ENCODE measurements at places on chromosomes 13 and 19.

DNA sequence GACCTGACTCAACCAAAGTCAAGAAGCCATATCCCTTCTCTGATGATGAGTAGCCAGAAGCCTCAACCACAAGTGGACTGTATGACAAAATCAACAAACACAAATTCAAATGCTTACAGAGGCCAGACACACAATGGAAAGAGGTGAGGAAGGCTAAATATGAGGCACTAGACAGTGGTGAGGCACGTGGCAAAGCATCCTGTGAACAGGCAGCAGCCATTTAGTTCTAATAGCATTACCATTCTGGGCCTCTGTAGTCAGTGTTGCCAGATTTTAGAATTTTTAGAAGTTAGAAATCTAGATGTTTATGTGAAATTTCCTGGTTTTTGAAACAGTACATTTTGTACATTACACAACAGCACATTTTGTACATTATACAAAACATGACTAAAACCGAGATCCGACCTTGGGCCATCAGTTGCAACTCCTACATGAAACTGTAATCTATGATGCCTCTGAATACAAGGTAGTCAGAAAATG lies 403.3 kb downstream of the COG6 start:
- peak; percentile 50 for DNase-seq

GRCh38 chr13:98752467-98753290 lies at the start of gene SLC15A1:
SLC15A1 (minus strand) TSS chr13:98752672; CDS start chr13:98752598, 74 bp downstream.
- DNase-seq: no peak

DNA sequence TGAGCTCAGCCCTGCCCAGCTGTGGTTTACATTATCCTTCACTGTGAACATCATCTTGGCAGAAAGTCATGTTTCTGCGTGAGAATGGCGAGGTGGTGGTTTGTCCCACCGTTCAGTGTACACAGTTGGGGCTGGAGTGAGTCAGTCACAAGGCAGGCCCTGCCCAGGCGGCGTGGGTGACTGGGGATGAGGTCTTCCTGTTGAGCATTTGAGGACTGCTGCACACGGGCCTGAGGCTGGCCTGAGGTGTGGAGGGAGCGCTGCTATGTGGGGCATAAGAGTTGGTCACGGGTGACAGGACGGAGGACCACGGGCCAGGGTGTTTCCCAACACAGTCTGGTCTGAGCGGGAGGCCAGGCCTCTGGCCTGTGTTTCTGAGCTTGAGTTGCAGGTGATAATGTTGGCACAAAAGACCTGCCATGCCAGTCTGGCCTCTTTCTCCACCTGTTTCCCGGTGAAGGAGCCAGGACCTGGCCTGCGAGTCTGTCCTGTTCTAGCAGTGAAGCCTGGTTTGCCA lies 13.4 kb upstream of the C19orf33 start:
- DNase-seq: peak; percentile 79

DNA sequence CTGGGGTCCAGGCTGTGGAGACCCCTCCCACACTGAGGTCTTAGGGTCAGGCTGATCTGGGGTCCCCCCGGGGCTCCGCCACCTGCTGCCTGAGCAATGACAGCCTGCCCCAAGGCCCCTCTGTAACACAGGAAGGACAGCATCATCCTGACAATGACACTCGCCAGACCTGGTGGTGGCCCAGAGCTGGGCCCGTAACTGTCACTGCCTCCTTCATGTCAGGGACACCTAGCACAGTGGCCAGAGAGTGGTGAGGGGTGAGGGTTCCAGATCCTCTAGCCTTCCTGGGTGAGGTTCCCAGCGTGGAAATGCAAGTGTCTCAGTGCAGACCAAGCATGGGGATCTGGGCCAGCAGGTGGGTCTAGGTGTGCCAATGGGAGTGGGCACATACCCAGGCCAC lies 27.8 kb downstream of the OPA3 start:
- DNase-seq: no peak

DNA sequence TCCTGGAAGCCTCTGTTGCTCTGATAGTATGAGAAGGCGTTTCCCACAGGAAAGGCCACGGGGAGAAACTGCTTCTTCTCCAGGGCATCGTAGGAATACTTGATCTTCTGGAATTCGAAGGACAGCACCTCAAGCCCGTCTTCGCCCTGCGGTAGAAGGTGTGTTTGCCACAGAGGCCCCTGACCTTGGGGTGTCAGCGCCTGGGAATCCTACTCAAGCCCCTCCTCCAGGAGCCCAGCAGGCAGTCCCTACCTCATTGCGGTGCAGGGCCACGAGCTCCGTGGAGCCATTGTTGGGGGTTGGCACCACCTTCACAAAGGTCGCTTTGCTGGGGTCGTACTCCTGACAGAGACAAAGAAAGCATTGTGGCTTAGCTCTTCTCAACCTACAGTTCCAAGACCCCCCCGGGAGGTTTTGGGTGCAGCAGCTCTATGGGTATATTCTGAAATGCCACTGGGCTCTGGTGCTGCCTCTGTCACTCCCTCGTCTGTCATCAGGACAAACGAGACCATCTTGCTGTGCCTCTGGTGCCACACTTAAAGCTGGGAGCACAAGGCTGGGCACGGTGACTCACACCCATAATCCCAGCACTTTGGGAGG lies 3.7 kb downstream of the ATP13A1 start:
- DNase-seq: no peak

GRCh38 chr13:30664689-30665275 lies 47.1 kb downstream of the USPL1 start:
- no peak for DNase-seq

DNA sequence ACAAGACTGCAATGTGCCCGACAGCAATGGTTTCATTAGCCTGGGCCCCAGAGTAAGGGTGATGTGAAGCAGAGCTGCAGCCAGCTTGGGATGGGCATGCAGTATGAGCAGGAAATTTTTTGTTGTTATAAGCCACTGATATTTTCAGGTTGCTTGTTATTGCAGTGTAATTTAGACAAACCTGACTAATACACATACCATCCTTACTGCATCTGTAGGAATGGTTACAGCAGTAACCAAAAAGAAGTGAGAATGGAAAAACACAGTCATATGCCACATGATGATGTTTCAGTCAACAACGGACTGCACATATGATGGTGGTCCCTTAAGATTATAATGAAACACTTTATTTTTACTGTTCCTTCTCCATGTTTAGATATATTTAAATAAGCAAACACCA lies 8.6 kb upstream of the POMP start:
- DNase-seq: peak; percentile 49

DNA sequence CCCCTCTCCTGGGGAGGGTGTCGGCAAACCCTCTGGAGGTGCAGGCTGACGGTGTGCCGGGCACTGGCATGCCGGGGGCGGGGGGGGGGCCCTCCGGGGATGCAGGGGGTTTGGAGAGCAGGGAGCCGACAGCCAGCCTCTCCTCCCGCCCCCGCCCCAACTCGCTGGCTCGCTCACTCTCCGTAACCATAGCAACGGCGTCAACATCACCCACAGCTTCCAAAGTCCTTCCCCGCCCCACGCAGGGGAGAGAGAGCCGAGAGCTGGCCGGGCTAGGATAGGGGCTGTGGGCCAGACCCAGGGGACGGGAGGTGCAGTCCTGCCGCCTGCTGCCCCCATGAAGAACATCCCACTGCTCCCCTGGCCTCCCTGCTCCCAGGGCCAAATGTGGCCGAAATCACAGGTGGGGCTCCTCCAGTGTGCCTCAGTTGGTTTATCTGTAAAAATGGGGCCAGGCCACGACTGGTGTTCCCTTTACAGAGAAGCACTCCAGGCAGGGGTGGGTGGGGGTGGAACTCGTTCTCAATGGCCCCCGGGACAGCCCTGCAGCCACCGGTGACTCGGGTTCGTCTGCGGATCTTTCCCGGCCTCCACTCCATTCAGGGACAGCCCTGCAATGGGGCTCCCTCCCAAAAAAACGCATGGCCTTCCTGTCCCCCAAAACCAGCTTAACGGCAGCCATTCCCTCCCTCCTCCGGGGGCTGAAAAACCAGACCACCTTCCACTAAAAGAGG lies 3.2 kb downstream of the KLF16 start:
- DNase-seq: peak; percentile 77

- DNase-seq: no peak
These were observed 457.6 kb downstream of the KLF12 start for GRCh38 chr13:73676550-73677047.

- DNase-seq: no peak
These were observed 5.5 kb upstream of the NDUFS7 start for GRCh38 chr19:1377965-1378785.

- no peak for DNase-seq
These were observed 31.6 kb upstream of the SPATA13 start for GRCh38 chr13:24128962-24129361.

- no peak for DNase-seq
These were observed 136.8 kb downstream of the MIPEP start for GRCh38 chr13:23752111-23753001.

DNA sequence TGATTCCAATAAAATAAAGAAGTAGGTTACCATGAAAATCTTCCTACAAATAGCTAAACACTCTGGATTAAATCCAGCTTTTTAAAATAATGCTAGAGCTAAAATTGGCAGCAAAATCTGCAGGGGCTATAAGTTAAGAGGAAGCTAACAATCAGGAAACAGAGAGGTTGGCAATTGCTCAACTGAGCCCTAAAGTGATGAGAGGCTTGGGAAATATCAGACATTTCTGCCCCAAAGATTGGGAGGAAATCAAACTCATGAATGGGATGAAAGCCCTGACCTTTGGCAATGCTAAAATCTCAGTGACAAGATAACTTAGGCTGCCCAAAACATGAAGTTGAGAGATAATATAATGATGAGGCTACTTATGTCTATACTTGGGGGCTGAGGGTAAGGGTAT lies 1437.9 kb downstream of the EFNB2 start:
- DNase-seq: no peak

- no peak for DNase-seq
These were observed 135.9 kb downstream of the RAP2A start for GRCh38 chr13:97569841-97570240.

- peak; percentile 94 for DNase-seq
These were observed 7.5 kb downstream of the EMP3 start for GRCh38 chr19:48332662-48333466.

- DNase-seq: no peak
These were observed 149.3 kb upstream of the KL start for GRCh38 chr13:32866921-32867320.

DNA sequence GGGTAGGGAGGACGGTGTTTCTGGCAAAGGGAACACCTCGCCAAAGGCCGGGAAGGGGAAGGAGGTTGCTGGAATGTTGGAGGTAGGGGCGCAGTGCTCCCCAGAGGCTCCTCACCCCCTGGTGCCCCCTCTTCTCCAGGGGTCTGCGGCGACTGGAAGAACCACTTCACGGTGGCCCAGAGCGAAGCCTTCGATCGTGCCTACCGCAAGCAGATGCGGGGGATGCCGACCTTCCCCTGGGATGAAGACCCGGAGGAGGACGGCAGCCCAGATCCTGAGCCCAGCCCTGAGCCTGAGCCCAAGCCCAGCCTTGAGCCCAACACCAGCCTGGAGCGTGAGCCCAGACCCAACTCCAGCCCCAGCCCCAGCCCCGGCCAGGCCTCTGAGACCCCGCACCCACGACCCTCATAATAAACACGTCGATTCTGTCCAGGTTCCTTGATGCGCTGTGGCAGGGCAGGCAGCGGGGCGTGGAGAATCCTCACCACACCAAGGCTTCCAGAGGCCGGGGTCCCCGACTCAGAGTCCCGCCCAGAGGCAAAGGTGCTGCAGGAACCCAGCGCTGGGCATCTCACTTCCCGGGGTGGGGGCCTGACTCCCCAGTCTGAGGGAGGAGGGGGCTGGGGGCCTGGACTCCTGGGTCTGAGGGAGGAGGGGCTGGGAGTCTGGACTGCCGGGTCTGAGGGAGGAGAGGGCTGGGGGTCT lies 7.4 kb upstream of the SPACA4 start:
- DNase-seq: no peak

DNA sequence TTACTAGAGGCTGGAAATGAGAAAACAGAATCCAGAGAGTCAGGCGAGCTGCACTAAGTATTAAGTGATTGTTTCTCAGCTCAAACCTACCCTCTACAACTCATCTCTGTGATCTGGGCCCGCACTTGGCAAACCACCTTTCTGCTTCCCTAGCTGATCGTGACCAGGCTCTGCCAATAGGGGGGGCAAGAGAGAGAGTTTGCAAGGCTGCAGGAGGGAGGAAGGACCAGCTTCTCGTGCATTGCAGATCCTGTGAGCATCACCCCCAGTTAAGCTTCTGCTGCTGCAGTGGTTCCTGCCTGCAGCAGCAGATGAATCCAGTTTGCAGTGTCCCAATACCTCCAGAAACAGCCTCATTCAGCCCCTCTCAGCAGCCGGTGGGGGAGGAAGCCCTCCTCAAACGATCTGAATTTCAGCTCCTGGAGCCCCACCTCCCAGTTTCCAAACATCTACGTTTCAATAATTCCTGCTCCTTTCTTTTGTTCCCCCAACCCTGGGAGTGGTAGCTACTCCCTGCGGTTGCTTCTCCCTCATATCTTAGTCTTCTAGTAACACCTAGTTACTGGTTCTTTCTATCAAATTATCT lies 20.0 kb downstream of the XRCC1 start:
- peak; percentile 57 for DNase-seq

- no peak for DNase-seq
These were observed 22.9 kb upstream of the ADGRE1 start for GRCh38 chr19:6864325-6864940.

DNA sequence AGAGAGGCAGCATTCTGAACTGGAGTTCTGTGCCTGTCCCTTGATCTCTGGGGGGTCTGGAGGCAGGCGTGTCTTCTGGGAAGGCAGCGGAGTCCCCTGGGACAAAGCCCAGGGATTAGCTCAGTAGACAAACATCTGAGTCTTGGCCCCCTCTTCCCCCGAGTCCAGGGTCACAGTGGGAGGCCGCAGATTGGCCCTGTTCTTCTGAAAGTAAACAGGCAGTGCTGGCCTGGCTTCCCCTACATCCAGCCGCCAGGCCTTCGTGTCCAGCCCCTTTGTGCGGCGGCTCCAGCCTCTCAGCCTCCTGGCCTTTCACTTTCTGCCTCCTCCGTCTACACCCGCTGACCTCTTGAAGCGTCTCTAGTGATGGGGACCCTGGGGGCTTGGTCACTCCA lies 989 bp downstream of the NFILZ start:
- peak; percentile 43 for DNase-seq

DNA sequence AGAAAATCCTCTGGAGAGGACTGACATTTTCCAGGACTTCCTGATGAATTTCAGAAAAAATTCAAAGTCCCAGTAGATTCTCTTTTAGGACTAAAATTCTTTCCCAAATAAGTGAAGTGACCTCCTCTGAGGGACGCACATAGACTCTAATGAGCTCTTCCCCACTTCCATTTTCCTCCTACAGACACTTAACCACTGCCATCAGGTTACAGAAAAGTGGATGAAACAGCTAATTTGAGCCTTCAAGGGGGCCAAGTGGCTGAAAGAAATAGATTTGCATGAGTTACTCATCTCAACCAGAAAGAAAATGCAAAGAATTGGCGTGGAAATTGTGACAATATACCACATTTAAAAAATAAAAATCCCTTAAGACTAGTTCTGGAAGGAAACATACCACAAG lies 185.3 kb upstream of the EDNRB start:
- no peak for DNase-seq

Measured in fibroblast of gingiva (primary cell).